ENCODE measurements at places on chromosomes 16 and 17. TPM values are rescaled to one million over a fixed set of nuclear protein-coding genes. Genes with fewer than 3 reads are reported as not detected.

DNA sequence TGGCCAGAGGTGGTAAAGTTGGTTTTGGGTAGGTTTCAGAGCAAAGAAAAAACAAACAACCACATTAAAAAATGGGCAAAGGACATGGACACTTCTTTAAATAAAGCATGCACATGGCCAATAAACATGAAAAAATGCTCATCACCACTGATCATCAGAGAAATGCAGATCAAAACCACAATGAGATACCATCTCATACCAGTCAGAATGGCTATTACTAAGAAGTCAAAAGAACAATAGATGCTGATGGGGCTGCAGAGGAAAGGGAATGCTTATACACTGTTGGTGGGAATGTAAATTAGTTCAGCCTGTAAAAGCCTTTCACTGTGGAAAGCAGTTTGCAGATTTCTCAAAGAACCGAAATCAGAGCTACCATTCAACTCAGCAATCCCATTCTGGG lies 598.4 kb upstream of the SOX9 start:
- no peaks in the 10 kb centered on the region for H3K36me3 ChIP-seq
- no peaks in the 10 kb centered on the region for H3K27me3 ChIP-seq
- peaks cover 19% of the 10 kb centered on the region for H3K4me1 ChIP-seq
- H3K27ac ChIP-seq: no peak overlapping the region
- no peak overlapping the region for H3K4me3 ChIP-seq
- DNase-seq: peak; percentile 43

GRCh38 chr17:47707056-47707804 lies 13.3 kb downstream of the TBKBP1 start:
- no peaks in the 10 kb centered on the region for H3K4me1 ChIP-seq
- H3K27me3 ChIP-seq: no peaks in the 10 kb centered on the region
- no peak overlapping the region for H3K27ac ChIP-seq
- no peak overlapping the region for H3K4me3 ChIP-seq

- no peaks in the 10 kb centered on the region for H3K27me3 ChIP-seq
- peak; percentile 71 for DNase-seq
- H3K36me3 ChIP-seq: no peaks in the 10 kb centered on the region
- H3K27ac ChIP-seq: no peak overlapping the region
- no peak overlapping the region for H3K4me3 ChIP-seq
Measured at GRCh38 chr17:66636111-66636510, 198.8 kb upstream of the CACNG5 start.

GRCh38 chr16:17416461-17417311 lies 54.1 kb downstream of the XYLT1 start:
- no peaks in the 10 kb centered on the region for H3K27me3 ChIP-seq
- H3K36me3 ChIP-seq: no peaks in the 10 kb centered on the region
- peaks cover 24% of the 10 kb centered on the region for H3K4me1 ChIP-seq
- DNase-seq: peak; percentile 67
- H3K27ac ChIP-seq: peak overlapping the region; percentile 48
- peak overlapping the region; percentile 15 for H3K4me3 ChIP-seq

- peak; percentile 62 for DNase-seq
- H3K27me3 ChIP-seq: no peaks in the 10 kb centered on the region
Measured at GRCh38 chr17:17774009-17774881, 62.5 kb downstream of the SREBF1 start.

DNA sequence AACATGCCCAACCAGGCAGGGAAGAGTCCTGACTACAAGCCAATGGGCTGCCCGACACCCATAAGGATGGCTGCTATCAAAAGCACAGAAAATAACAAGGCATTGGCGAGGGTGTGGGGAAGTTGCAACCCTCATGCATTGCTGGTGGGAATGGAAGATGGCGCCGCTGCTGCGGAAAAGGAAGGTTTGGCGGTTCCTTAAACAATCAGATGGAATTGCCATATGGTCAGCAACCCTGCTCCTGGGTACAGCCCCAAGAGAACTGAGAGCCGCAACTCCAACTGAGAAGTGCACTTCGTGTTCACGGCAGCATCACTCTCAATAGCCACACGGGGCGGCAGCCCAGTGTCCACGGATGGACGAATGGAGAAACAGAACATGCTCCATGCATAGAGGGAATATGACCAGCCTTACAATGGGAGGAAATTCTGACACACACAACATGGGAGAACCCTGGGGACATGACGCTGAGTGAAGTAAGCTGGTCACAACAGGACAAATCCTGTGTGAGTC lies 193.3 kb downstream of the RBFOX3 start:
- H3K4me3 ChIP-seq: no peak overlapping the region
- peaks cover 25% of the 10 kb centered on the region for H3K27me3 ChIP-seq
- no peak overlapping the region for H3K27ac ChIP-seq
- no peaks in the 10 kb centered on the region for H3K36me3 ChIP-seq
- no peak for DNase-seq
- no peaks in the 10 kb centered on the region for H3K4me1 ChIP-seq

DNA sequence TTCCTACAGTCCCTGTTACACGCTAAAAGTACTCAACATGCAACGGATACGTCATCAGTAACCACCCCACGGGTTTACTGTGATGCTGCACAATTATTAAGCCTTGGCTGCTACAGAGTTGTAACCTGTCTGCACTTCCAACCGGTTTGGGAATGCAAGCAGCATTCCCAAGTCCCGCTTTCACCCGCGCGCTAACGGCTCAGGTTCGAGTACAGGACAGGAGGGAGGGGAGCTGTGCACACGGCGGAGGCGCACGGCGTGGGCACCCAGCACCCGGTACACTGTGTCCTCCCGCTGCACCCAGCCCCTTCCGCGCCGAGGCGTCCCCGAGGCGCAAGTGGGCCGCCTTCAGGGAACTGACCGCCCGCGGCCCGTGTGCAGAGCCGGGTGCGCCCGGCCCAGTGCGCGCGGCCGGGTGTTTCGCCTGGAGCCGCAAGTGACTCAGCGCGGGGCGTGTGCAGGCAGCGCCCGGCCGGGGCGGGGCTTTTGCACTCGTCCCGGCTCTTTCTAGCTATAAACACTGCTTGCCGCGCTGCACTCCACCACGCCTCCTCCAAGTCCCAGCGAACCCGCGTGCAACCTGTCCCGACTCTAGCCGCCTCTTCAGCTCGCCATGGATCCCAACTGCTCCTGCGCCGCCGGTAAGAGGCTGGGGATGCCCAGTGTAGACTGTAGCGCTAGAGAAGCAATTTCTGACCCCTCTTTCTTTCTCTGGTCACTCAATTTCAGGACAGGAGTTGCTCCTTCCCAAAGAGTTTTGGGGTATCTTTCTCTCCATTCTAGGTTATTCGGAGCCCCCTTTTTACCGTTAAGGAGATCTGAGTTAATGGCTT lies at the start of gene MT2A:
MT2A (plus strand) TSS at position 542 of the 833 bp plus-strand sequence; CDS start at position 614, 72 bp downstream.
- peak within 1 kb of the TSS; percentile 95 for H3K4me3 ChIP-seq
- peak; percentile 100 for DNase-seq
- H3K27ac ChIP-seq: peak within 1 kb of the TSS; percentile 100
- H3K36me3 ChIP-seq: no peaks in the 10 kb centered on the region

- H3K4me1 ChIP-seq: no peaks in the 10 kb centered on the region
- H3K27me3 ChIP-seq: peaks cover 34% of the 10 kb centered on the region
- H3K4me3 ChIP-seq: no peak overlapping the region
- no peak for DNase-seq
Measured at GRCh38 chr17:79857095-79857494, 17.9 kb upstream of the CBX4 start.

Gene BAIAP3
- total RNA-seq: 0.86 TPM

Gene GPT2
- 33.7 TPM for total RNA-seq

Gene MVD
- 25.0 TPM for total RNA-seq
